Mammary epithelial cell (primary cell): ENCODE measurements at places on chromosomes 6 and 20.

DNA sequence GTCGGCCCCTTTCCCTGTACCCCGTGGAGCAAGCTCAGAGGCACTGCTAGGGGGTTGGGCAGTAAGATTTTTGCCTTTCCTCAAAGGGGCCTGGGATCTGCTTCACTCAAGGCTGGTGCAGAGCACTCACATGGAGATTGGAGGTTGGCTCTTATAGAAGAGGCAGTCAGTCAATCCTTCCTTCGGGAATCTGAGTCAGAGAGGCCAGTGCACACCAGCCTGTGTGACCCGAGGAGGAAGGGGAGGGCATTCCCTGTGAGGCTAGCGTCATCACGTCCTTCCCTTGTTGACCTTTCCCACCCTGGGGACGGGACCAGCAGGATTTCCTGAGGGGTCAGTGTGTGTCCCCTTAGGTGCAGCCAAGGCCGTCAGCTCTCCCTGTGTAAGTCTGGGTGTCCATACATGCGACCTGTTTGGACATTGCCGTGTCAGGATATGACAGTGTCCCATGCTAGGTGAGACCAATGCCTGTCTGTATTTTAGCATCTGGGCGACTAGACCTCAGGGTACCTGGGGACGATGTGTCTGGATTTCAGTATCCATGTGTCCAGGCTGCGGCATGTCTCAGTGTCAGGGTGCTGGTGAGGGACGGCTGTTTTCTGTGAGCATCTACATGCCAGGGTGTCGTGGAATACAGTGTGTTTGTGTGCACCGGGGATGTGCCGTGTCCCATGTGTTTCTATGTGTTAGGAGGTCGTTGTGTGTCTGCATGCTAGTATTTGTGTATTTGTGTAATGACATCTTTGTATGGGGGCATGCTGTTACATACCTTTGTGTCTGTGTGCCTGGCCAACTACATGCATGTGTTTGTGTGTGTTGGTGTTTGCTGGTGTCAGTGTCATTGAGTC is 2.8 kb upstream of the ZNF512B start:
- no peak for DNase-seq

DNA sequence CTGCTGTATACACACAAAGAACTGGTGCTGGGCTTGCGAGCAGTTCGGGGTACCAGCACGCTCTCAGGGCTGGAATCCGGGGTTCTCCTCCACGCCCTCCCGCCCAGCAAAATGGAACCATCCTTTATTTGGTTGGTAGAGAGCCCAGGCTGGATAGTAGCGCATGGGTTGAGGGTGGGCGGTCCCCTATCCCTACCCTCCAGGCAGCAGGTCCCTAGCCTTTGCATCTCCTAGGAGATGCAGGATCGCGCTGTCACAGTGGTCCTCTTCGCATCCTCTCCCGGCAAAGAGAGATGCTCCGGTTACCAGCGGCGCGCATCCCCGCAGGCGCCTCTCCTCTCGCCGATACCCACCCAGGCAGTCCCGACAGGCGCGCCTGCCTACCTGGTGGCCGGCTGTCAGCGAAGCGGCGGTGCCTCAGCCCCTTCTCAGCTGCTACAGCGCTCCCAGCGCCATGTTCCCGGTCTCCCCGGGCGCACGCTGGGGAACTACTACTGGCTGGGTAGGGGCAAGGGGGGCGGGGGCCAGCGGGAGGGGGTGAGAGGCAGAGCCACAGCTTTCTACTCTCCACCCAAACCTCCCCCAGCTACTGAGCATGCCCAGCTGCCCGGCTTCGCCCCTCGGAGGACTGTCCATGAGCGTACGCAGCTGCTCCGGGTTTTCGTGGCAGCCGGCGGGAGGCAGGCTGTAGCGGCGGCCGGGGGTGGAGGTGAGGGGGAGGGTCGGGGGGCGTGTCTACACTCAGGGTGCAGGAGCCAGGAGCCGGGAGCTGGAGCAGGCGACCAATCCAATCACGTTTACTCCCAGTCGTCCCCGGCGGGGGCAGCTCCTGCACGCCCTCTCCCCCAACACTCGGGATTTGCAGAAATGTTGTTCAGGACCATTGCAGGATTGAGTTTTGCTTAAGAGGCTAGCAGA is at the start of gene PAK5:
Gene PAK5 (minus strand): TSS at position 699 of the 918 bp plus-strand sequence. CDS start 194,748 bp downstream, outside the sequence.
- peak; percentile 49 for DNase-seq

- DNase-seq = no peak
Measured at GRCh38 chr6:25927756-25928216, 2.7 kb downstream of the SLC17A2 start.

- no peak for DNase-seq
Measured at GRCh38 chr6:149438855-149439254, 38.8 kb downstream of the SUMO4 start.

DNA sequence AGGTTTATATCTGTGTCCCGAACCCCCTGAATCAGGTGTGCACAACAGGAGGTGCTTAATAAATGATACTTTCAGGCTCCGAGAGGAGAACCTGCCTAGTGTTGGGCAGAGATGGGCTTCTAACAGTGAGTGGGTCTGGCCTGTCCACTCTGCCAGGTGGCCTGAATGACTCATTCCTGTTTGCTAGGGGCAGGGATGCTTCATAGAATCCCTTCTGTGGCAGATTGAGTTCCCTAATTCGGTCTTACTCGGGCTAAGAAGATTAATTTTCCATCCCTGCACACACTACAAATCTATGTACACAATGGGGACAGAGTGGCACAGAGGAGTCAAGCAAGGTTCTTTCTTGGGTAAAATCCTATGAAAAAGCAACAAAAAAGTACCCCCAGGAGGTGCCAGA is 19.8 kb downstream of the SDC4 start:
- DNase-seq = no peak
